ENCODE measurements at places on chromosomes 3 and 15.

DNA sequence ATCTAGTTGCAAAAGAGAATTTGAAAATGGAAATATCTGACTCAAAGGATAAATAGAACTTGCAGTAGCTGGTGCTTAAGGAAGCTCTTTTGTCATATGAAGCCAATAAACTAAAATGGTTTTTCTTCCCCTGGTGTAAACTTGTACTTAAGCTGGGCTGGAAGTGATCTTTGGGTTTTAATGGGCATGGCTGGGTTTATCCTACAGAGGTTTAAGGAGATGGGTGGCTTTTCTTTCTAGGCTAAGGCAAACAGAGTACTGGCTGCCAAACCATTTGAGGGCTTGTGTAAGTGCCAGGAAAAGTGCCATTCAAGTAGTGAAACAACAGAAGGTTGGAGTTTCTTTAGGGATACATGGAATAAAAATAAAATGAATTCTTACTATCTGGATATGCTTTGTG lies 12.1 kb upstream of the UTS2B start:
- DNase-seq, result no peak

DNA sequence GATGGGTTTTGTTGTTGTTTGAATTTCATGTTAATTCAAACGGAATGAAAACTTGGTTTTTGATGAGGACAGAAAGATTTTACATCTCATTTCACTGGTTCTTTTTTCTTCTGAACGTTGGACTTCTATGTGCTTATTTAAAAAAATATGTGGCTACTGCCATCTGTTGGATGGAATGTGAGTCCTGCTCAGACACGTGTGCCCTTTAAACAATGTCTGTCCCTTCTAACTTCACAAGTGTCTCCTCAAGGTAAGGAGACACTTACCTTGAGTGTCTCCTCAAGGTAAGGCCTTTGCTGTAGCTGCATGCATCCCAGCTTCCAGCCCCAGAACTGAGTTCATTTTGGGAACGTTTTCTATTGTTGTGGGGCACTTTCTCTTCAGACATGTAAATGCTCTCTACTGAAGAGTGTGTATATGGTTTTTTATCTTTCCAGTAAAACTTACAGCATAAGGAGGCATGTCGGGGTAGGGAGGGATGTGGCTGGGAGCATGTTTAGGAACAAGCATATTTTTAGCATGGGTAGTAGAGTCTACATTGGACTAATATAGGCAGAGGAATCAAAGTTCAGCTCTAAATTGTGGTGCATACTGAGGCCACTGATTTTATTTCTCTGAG lies 63.1 kb upstream of the UBE3A start:
- no peak for DNase-seq

DNA sequence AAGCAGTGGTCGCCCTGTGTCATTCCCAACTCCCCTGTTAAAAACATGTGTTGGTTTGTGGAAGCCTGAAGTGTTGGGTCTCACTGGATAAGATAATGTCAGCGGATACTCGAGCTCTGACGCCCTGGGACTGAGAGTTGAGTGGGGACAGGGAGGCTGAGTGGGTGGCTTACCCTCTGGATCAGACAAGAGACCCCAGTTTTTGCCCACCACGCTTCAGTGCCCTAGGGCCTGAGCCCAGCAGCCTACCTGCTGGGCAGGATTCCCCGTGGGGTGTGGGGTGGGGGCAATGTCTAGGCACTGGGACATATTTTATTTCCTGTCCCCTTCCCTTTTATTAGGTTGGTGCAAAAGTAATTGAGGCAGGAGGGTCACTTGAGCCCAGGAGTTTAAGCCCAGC lies 75.0 kb downstream of the SMAD6 start:
- DNase-seq, result no peak

GRCh38 chr15:63947228-63947627 lies 99.1 kb downstream of the DAPK2 start:
- DNase-seq, result no peak

GRCh38 chr3:148078658-148079057 lies 619.0 kb upstream of the AGTR1 start:
- no peak for DNase-seq

DNA sequence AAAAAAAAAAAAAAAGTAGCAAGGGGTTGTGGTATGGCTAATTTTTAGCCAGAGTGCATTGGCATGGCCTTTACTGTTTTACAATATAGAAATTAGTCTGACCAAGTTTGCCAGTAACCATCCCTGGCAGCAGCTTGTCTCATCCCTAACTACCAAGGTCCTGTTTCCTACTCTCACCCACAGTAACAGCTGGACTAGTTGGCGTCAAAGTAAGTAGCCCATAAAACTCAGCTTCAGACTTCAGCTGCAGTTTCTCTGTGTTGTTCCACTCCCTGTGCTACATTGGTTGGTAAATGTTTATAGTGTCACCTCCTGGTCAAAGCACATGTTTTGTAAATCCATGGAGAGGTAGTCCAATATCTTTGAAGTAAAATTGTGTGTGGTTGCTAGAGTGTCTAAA lies 691.3 kb downstream of the ZPLD1 start:
- no peak for DNase-seq

DNA sequence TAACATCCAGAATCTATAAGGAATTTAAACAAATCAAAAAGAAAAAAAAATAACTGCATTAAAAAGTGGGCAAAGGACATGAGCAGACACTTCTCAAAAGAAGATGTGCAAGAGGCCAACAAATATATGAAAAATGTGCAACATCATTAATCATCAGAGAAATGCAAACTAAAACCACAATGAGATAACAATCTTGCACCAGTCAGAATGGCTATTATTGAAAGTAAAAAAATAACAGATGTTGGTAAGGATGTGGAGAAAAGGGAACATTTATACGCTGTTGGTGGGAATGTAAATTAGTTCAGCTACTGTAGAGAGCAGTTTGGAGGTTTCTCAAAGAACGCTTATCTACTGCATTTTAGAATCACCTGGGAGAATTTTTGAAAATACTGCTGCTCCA lies 186.1 kb downstream of the OTOL1 start:
- DNase-seq, result no peak

GRCh38 chr3:194067949-194068362 lies 68.0 kb upstream of the HES1 start:
- no peak for DNase-seq

DNA sequence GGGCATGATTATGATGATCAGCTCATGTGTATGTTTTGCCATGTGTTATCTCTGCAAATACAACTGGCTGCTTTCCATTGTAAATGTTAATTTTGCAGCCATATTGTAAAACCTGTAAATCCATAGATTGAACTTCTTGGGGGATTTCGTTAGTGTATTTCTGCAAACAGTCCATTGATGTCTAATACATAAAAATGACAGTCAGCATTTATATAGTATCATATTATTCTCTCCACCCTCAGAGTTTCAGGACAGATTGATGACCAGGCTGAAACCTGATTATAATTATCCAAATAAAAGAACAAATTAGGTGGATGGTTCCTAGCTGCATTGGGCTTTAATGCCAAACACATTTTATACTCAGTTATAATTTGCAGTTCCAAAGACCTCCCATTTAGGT lies 276.8 kb downstream of the FEZF2 start:
- DNase-seq, result no peak

DNA sequence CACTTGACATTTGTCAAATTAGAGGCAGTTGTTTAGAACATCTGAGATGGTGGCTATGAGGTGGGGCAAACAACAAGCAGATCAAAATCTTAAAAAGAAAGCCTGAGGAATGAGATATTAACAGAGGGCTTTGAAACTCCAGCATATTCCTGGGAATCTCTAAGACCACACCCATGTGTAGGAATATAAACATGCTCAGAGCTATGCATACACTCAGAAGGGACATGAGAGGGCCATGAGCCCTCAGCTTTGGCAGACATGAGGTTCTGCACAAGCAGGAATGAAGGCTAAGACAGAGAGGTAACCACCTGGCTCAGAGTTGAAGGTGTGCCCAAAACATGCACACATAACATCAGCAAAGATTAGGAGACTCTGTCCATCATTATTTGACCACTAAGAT lies 37.9 kb downstream of the ATP10A start:
- DNase-seq, result no peak

GRCh38 chr15:56244811-56245576 lies 1.3 kb upstream of the RFX7 start:
- DNase-seq, result peak; percentile 3

GRCh38 chr3:106440672-106441071 lies 571.9 kb upstream of the CBLB start:
- no peak for DNase-seq

GRCh38 chr3:117252208-117252607 lies 542.6 kb downstream of the TUSC7 start:
- DNase-seq, result no peak

DNA sequence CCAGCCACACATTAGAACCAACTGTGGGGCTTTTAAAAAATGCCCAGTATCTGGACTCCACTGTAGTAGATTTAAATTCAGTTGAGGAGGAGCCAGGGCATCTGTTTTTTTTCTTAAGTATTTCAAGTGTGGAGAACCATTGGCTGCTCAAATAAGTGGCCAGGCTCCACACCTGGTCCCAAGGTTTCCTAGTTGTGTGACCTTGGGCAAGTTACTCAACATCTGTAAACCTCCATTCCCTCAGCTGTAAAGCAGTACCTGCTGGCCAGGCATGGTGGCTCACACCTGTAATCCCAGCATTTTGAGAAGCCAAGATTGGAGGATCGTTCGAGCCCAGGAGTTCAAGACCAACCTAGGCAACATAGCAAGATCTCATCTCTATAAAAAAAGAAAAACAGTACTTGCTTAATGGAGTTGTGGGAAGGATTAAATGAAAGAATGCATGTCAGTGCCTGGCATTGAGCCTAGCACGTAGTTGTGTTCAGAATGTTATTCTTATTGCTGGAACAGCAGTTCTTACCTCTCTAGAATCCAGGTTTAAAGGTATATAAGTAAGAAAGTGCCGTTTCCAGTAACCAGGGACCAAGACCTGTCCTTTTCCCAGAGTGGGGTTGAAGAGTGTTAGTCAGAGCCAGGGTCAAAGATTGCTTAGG lies 2.0 kb downstream of the PPP1R14D start:
- no peak for DNase-seq

- no peak for DNase-seq
Observed at GRCh38 chr3:117557464-117558090, 848.0 kb downstream of the TUSC7 start.

DNA sequence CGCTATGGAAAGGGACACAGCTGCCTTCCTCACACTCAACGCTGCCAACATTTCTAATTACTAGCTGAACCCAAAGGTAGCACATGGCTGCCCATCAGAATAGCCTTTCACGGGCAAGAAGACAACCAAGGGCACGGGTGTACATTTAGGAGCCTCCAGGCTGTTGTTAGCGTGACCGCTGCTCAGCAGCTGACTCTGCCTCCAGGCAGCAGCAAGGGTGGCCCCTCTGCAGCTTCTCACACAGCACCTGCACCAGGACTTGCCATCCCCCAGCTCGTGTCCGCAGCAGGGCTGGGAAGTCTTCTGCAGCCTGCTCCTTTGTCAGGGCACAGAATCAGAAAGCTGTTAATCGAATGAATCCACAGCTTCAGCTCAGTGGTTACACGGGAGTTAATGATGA lies 146.8 kb downstream of the ADAMTS17 start:
- DNase-seq, result no peak

GRCh38 chr3:81439108-81439507 lies 322.3 kb downstream of the GBE1 start:
- no peak for DNase-seq

- DNase-seq, result no peak
Observed at GRCh38 chr15:95175914-95176658, 944.7 kb downstream of the MCTP2 start.

DNA sequence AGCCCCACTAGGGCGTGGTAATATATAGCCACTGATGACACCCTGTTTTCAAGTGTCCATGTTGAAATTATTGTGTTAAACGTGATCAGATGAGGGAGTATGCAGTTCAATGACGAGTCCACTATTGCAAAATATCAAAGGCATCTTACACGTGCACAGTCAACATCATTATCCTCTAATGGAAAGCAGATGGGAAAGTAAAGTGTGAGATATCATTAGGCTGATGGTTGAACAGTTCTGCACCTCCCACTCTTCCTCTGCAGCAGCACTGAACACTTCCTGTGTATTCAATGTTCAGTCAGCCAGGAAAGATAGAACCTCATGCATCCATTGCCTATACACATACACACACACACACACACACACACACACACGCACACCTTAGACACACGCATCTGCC lies 431.8 kb upstream of the CCDC54 start:
- DNase-seq, result no peak

- no peak for DNase-seq
Observed at GRCh38 chr3:148901987-148902791, 37.1 kb downstream of the CPA3 start.

DNA sequence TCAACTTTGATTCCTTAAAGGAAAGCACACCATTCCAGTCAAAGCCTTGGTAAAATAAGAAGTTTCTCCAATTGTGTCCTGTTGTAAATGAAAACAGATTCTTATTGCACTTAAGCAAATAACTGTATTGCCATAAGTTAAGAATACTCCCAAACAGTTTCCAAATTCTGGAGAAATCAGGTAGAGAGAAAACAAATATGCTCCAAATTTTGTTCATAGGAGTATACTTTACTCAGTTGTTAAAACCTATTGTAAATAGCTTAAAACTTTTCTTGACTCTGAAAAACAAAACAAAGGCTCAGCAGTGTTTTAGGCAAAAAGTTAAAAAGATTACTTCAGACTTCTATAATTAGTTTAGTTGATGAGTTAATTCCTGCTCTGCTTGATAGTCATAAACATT lies 42.4 kb downstream of the LNP1 start:
- no peak for DNase-seq

DNA sequence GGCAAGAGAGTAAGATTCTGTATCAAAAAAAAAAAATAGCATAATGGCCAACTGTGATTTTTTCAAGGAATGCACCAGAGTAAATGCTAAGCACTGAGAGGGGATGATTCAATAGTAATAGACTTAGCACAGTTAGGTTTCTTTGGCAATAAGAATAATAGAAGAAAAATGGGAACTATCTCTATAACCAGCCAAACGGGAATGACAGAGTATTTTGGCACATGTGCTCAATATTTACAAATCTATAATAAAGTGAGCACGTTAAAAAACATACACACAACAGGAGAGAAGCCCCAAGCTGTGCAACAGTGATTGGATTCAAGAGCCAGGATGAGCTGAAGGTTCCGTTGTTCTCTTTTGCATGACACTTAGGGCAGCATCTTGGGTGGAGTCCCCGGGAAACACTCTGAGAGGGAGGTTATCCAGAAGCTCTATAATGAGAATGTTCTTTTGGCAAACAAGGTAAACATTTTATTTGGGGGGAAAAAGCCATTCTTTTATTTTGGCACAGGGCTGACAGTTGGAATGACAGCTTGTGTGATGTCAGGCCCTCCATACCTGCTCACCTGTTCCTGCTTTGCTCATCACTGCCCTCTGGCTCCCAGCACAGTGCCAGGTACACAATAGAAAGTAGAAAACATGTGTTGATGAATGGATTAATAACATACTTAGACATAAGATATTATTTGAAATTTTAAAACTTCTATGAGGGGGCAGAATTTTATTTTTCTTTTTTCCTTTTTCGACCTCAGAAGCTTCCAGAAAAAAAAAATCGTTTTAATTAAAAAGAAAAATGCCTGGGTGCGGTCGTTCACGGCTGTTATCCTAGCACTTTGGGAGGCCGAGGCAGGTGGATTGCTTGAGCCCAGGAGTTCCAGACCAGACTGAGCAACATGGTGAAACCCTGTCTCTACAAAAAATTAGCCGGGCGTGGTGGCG lies 44.0 kb upstream of the MUC4 start:
- DNase-seq, result no peak
